Astrocyte (in vitro differentiated cells and primary cell): ENCODE measurements at places on chromosomes 3 and 15.

GRCh38 chr15:84001655-84002054, 233.9 kb upstream of the GOLGA6L4 start:
- no peak for DNase-seq

DNA sequence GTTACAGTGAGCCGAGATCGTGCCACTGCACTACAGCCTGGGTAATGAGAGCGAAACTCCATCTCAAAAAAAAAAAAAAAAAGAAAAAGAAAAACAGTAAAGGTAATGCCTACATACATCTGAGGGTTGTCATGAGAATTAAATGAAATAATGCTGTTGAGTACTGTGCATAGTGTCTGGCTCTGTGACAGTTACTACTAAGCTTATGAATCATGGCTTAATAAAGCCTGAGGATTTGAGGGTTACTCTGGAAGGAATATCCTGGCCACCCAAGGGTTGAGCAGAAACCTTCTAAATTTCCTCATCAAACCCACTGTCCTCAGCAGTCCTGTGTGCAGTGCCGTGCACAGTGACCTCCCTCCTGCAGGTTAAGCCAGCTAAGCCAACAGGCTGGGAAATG, 26.8 kb upstream of the ELP6 start:
- DNase-seq, result peak; percentile 8

GRCh38 chr3:59338934-59339333, 289.1 kb upstream of the CFAP20DC start:
- DNase-seq, result no peak

DNA sequence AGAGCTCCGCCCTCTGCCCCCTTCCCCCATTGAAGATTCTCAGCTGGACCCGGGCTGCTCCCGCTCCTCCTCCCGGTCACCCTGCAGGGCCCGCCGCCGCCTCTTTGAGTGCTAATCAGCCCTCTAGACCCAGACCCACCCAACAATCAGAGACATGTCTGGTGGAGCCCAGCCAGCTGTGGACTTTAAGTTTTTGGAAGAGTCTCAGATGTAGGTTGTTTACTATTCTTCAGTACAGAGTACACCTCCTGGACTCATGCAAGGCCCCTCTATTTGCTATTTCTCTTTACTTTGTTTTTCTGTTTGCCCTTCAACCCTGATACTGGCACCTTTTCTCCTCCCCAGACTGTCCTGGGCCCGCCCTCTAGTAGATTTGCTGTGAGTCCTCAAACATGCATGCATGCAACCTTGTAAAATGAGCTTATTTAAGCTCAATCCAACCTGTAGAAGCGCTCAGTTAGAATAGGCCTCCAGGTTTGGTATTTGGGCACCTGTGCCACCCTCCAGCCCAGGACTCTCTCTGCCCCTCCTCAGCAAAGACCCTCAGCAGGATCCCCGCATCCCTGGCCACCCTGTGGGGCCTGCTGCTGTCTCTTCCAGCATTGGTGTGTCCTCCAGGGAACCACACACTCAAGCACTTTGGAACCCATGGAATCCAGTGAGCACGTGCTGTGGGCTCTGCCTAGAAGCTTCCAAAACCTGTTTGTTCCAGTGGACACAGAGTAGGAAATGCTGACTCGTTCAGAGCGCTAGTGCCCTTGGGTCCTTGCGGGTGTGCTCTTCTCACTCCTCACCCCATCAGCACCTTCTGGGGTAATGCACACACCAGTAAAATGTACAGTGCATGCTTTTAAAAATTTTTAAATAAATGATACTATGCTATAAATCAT, 4.6 kb downstream of the PRR23E start:
- no peak for DNase-seq

DNA sequence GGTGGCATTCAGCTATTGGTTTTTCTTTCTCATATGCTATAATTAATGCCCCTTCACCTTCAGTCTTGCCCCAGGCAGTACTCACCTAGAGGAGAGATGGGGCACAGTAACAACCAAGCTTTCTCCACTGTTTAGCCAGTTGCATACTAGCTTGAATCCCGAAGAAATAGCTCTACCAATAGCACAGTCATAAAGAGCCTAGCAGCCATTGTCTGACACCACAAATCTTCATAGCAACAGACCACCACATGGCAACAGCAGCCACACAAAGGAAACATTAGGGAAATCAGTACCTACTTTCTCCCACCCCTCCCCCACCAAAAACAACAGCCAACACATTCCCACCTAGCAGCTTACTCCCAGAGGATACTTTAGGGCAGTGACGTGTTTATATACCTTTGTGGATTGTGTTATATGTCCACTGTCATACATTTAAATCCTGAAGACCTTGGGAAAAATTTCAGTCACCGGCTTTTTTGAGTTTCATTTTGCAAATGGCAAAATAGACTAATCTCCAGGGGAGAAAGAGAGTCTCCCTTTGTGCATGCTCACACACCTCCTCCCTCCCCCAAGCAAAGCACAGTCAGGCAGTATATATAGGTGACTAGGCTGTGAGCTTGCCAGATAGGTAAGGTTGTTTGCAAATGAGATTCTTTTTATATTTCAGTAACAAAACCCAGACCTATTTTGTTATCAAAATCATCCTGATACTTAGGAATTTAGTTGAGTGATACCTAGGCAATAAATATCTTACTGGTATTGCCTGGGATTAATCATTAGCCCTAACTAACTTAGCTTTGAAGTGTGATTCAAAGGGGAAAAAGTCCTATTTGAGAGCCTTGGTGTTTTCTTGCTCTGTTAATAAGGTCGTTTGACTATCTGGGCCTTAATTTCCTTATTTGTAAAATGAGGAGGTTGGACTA, 140.6 kb downstream of the RBPMS2 start:
- peak; percentile 45 for DNase-seq

GRCh38 chr3:127475391-127475790, 115.1 kb downstream of the TPRA1 start:
- DNase-seq, result no peak

DNA sequence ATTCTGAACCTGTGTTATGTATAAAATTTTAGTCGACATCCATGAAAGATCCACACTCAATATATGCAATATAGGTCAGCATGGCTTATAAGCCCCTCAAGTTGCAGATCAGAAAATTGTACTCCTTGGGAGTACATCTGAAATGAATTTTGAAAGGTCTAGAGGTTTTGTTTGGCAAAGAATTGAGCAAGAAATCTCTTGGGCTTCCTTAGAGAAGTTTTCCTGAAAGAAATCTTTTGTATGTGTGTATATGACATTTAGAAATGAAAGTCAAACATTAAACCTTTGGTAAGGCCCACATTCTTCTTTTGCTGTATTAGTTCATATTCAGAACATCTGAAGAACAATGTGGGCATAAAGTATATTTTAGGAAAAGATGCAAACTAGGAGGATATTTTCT, 1006.6 kb downstream of the NAALADL2 start:
- DNase-seq, result no peak

GRCh38 chr3:97821287-97821773, 481 bp upstream of the CRYBG3 start:
- peak; percentile 41 for DNase-seq

DNA sequence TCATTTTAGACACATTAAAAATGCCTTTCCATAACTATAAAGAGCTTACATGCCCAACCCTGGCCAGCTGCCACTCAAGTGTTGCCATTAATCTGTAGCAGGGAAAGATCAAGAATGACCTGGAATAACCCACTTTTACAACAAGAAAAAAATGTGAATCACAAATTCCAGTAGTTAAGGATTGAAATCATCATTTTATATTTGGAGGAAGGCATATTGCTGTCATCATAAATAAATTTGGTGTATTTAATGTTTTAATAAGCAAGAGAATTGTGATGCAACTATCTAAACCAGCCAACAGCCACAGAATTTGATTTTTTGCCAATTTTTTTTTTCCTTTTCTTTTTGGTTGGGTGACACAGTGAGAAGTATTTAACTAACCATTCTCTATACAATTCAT, 240.0 kb upstream of the SEMA6D start:
- no peak for DNase-seq

- no peak for DNase-seq
These were observed 55.1 kb downstream of the SETMAR start for GRCh38 chr3:4358273-4358672.

DNA sequence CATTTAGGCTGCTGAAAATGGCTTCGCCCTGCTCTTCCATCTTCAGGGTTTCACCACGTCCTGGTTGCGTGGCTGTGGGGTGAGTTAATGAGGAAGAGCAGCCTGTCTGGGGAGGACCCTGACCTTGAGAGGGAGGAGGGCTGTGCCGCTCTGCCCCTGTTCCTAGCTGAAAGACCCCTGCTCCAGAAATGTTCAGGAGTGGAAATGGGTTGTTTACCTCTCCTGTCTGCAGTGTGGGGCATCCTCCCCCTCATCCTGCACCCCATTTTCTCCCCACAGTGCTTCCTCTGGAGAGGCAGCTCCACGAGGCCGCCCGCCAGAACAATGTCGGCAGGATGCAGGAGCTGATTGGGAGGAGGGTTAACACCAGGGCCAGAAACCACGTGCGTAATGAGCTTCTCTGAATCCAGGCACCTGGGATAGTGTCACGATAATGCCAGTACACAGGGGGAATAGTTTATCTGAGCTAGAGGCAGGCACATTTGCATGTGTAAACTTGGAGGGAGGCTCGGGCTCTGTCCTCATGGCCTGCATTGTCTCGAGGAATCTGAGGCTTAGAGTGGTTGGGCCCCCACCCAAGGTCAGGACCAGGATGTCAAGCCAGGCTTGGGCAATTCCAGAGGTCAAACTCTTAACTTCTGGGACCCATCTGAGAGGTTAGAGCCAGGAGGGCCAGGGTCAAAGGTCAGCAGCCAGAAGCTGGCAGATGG, 4.0 kb downstream of the ANKDD1A start:
- DNase-seq, result no peak

DNA sequence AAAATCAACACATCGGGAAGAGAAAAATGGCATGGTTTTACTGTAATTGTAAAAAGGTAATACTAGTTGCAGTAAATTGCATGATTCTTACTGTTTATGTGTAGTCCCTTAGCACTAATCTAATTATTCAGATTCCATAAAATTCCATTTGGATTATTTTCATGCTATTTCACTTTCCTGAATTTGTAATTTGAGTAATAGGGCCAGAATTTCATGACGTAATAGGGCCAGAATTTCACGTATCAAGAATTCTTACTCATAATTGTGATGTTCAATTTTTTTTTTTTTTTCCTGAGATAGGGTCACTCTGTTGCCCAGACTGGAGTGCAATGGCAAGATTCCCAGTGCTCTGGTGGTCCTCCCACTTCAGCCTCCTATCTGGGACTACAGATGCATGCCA, 2.9 kb upstream of the U2SURP start:
- DNase-seq, result peak; percentile 60
